A549 treated with ZK216348 at 1 μM for 4 hours (cell line): ENCODE measurements at places on chromosomes 6 and 20. TPM values are rescaled to one million over a fixed set of nuclear protein-coding genes. Genes with fewer than 3 reads are reported as not detected.

RRAGD gene
- total RNA-seq = 2.9 to 5.6 TPM (median 3.7 TPM) in 5 replicates

PNLDC1 gene
- 0.14 to 0.17 TPM in 2 of 5 replicates, not detected in the others for total RNA-seq

SLC17A1 gene
- total RNA-seq = 0.14 TPM in 1 of 5 replicates, not detected in the others

ELOVL4 gene
- total RNA-seq = 1.2 to 2.4 TPM (median 1.6 TPM) in 5 replicates

LRRC73 gene
- 0.66 to 1.2 TPM (median 1.1 TPM) in 5 replicates for total RNA-seq

BPIFB4 gene
- total RNA-seq = not detected in 5 replicates

WFDC9 gene
- total RNA-seq = not detected in 5 replicates

CRISP2 gene
- not detected in 5 replicates for total RNA-seq

CALHM4 gene
- not detected in 5 replicates for total RNA-seq

MOCS1 gene
- total RNA-seq = 1.7 to 2.0 TPM (median 1.9 TPM) in 5 replicates

SHLD1 gene
- total RNA-seq = 4.7 to 9.9 TPM (median 6.4 TPM) in 5 replicates

XKR7 gene
- total RNA-seq = 0.02 to 0.03 TPM in 2 of 5 replicates, not detected in the others
